A673 (cell line): ENCODE measurements at places on chromosomes 2 and 18. TPM values are rescaled to one million over a fixed set of nuclear protein-coding genes. Genes with fewer than 3 reads are reported as not detected.
A peak's percentile ranks its signal among the peaks of the same experiment; 100 is the strongest.

- DNase-seq = no peak
Measured at GRCh38 chr2:139214801-139215200, 434.6 kb upstream of the NXPH2 start.

- DNase-seq = no peak
Measured at GRCh38 chr2:120760446-120761135, 24.9 kb downstream of the GLI2 start.

- no peak for DNase-seq
Measured at GRCh38 chr2:38293152-38293865, 83.8 kb downstream of the ATL2 start.

DNA sequence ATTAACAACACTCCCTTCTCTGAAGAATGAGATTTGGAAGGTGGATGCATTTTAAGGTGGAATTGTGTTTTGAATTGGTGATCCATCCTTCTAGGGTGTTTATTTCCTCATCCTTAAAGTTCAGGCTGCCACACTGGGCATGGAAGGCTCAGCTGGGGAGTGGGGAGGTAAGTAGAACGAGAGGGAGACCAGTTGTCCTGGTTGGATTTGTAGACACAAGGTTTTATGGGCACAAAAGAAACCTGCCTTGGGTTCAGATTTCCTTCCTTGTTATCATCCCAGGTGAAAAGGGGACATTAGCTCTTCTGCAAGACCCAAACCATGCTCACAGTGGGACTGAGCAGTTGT lies 101.0 kb upstream of the SIX3 start:
- no peak for DNase-seq

GRCh38 chr2:106161938-106162820 lies 31.9 kb downstream of the UXS1 start:
- DNase-seq = no peak

DNA sequence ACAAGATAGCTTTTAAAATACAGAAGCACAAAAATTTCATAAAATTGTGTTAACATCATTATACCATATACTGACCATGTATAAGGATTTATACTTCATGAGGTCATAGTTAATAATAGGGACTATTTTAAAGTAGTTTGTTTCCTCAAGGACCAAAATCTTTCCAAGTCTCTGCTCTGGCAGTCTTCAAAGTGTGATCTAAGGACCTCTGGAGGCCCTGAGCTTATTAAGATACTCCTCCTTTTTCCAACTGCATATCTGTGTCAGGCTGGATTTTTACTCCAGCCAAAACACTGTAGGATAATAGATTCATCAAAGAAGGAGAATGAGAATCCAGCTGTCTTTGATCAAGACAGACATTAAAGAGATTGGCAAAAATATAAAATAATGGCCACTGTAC lies 1.7 kb upstream of the SCYGR2 start:
- DNase-seq = no peak

DNA sequence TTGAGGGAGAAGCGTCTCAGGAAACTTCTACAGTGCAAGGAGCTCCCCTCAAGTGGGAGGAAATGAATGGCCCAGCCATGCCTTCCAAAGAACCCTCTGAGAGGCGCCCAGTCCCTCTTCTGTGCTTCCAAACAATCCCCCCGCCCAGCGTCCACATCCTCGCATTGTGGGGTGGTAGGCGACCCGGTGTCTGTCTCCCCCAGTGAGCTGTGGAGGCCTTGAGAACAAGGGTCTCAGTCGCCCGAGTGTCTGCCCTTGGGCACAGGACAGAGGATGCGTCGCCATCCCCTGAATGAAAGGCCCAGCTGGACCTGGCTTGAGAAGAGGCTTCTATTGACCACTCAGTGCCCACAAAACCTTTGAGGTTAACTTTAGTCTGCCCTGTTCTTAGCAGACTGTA lies 29.7 kb downstream of the INPP5D start:
- no peak for DNase-seq

- peak; percentile 4 for DNase-seq
Measured at GRCh38 chr2:181106229-181106628, 125.8 kb downstream of the UBE2E3 start.

GRCh38 chr2:198498048-198498447 lies 693.7 kb downstream of the PLCL1 start:
- no peak for DNase-seq

DNA sequence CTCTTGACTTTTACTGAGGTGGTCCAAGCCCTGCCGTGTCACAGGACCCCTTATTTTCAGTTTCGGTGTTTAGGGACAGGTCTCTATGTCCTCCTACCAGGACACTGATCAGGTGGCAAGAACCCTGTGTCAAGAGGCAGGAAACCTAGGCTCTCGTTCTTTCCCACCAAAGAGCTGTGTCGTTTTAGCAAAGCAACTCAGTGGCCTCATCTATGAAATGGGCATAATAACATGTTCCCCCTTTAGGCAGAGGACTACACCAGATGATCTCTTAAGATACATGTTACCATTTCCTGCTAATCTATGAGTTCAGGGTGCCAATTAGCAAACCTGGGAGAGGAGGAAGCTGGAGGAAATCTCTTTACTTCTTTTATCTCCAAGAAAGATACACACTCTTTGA lies 1.9 kb downstream of the RAB31 start:
- no peak for DNase-seq

DNA sequence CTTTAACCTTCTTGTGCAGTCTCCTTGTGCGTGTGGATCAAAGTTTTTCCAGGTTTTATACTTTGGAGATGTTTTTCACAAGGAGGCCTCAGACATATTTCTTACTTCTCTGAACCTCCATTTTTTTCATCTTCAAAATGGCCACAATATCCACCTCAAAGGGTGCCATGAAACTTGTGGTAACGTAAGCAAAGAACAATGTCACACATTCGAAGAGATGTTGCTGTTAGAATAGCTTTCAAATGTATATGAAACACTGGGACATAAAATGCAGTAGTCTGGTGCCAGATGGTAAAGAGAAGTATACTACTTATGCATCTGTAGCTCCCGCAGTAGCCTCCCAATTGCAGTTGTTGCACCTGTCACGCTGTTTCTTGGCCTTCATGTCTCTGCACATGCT lies 2.6 kb upstream of the KRCC1 start:
- DNase-seq = no peak

DNA sequence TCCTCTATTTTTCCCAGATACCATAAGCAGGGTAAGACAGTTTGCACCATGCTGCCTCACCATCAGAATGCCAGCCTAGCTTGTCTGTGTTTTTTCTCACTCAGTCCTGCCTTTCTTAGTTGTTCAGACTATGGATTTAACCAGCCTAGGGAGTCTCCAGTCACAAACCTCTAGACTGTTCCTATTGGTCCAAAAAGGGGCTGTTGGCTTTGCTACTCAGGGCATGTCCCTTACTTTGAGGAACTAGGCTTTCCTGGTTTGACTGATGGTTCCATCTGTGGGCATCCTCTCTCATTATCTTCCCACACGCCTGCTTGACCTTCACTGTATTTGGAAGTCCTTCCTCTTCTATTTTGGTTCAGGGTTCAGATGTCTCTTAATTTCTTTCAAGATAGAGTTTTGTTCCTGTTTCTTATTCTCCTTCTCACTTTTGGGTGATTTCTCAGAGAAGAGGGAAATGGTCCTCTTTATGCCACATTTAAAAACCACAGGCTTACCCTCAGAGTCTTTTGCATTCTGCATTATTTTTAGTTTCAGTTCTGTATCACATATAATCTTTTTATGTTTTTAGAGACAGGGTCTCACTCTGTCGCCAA lies 31.3 kb upstream of the TMEM131 start:
- no peak for DNase-seq

- DNase-seq = no peak
Measured at GRCh38 chr2:222844323-222844722, 16.5 kb upstream of the ACSL3 start.

DNA sequence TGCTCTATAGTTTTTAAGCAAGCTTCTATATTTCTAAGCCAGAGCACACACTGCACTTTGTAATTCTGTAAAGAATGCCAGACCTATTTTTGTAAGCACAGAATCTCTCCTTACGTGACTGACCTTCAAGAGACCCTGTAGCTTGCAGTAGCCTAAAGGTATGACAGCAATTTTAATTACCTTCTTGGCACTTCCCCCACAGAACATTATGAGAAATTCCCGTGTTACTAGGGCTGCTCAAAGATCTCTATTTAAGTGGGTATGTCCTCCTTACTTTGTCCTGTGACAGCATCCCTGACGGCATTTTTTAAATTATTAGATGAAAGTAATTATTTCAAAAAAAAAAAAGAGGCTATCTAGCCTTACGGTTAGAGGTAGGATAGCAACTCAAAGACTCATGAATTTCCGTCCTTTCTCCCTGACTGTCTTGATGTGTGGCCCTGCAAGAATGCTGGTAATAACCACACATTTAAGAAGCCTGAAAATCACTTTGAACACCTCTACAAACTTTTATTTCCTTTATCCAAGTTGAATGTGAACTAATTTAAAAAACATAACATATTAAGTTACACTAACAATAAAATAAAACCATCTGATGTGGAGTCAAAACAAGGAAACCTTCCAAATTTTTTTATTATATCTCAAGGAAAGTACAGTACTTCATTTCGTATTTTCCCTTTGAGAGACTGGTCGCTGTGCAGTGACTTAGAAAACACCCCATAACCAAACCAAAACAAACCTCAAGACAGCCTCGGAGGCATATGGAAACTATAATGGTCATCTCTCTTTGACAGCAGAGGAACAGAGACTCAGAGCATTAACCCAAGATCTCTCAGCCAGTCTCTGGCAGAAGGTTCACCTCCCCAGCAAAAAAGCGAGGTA lies 54.9 kb downstream of the THUMPD2 start:
- DNase-seq = no peak

DNA sequence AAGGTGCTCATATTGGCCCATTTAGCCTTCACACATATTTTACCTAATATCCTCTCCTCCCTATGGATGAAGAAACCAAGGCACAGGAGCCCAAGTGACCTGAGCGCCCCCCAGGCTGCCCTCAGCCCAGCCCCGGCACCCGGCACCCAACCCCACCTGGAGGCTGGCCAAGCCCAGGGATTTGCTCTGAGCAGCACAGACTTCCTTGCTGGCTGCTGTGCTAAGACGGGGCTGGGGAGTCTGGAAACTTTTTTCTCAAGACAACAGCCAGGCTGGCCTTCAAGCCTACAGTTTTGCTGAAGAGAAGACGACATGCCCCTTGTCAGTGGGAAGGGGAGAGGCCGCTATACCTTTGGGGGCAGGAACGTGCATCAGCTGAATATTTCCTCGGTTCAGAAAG lies 52.7 kb upstream of the LAMA1 start:
- DNase-seq = no peak

GRCh38 chr2:28393114-28393836 lies 617 bp downstream of the FOSL2 start:
- peak; percentile 64 for DNase-seq

DNA sequence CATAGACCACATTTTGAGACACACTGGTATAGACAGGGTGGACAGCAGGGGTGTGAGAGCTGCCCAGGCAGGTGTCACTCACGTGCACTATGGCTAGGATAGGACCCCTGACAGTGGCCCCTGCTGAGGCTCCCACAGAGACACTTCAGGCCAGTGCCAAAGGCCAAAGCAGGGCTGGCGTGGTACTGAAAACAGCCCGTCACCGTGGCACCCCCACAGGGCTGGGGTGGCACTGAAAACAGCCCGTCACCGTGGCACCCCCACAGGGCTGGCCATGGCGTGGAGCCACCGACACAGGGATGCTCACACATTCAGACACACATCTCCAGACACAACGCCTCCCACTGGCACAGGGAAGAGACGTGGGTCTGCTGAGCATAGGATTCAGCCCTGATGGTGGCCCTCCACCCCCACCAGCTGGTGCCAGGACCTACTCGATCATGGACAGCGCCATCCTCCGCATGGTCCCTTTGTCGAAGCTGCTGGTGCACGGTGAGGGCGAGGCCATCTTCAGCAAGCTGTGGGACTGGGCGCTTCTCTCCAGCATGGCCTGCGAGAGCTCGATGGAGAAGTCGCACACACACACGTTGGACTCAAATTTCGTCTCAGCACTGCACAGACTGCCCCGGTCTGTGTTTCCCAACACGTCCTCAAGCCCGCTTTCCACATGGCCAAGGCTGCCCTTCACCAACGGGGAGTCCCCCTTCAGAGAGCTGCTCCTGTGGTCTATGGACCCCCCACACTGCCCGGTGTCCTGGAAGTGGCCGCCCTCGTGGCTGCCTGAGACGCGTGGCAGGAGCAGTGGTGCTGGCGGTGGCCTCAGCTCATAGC lies 34.1 kb downstream of the ANKMY1 start:
- no peak for DNase-seq

GRCh38 chr18:53567929-53568574 lies 656.4 kb downstream of the MBD2 start:
- DNase-seq = peak; percentile 71

GRCh38 chr2:142041105-142041504 lies 89.7 kb downstream of the LRP1B start:
- DNase-seq = no peak

DNA sequence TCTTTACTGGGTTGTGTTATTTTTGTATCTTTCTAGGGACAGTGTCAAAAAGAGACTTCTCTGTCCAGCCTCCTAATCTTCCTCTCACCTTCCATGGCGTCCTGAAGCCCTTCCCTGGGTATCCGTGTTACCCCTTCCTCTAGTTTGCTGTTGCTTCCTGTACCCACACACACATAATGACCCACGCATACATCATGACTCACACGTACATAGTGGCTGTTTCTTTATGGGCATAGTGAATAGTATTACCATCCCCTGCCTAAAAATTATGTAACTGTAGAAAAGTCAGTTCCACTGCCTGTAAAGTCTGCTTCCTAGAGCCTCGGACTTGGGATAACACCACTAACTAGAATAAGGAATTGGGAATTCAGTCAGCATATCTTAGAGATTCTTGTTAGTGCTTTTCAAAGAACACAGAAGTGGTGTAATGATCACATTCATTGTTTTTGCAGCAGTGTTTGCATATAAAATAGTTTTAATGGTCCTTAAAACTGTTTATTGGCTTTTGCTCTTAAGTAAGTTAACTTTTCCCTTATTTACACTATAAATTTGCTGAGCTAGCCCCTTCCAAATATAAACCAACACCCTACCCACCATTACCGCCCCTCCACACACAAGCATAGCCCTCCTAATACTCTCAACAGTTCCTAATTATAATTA lies 308.4 kb upstream of the RAB12 start:
- DNase-seq = no peak

- DNase-seq = no peak
Measured at GRCh38 chr2:219536967-219537366, 6.6 kb downstream of the CHPF start.

DNA sequence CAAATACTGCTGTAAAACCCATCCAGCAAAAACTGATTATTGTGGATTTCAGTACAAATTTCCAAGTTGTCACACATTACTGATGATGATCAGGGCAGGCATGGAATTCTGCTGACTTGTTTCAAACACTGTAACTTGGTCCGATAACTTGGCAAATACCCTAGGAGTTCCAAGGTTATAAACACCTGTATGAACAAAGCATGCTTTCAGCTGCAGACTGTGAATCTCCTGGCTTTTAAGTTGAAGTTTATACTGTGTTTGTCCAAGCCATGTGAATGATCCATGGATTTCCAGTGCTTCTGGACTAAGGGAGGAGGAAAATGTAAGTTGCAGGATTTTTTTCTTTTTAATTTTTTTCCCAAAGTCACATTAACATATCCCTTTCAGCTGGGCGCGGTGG lies 70.0 kb upstream of the SLC25A52 start:
- DNase-seq = no peak

SPC25 gene
- 56.3 and 64.3 TPM in 2 replicates for total RNA-seq

UGT1A8 gene
- total RNA-seq = not detected in 2 replicates

ALK gene
- total RNA-seq = 10.8 and 14.7 TPM in 2 replicates

IL18RAP gene
- total RNA-seq = not detected in 2 replicates

UGT1A5 gene
- not detected in 2 replicates for total RNA-seq

C2orf42 gene
- total RNA-seq = 15.3 and 17.0 TPM in 2 replicates

TACR1 gene
- not detected in 2 replicates for total RNA-seq

KIAA2012 gene
- 0.13 TPM in 1 of 2 replicates, not detected in the other for total RNA-seq

INPP5D gene
- total RNA-seq = 2.3 and 3.0 TPM in 2 replicates

TLX2 gene
- not detected in 2 replicates for total RNA-seq

CDH2 gene
- total RNA-seq = 15.0 and 30.2 TPM in 2 replicates

PLCD4 gene
- total RNA-seq = 0.24 and 0.39 TPM in 2 replicates

BMPR2 gene
- 32.0 and 34.9 TPM in 2 replicates for total RNA-seq
